Activated naive CD4-positive, alpha-beta T cell (primary cell): ENCODE measurements at places on chromosomes 11 and 22.

- DNase-seq, result no peak
Measured at GRCh38 chr22:29216873-29217666, 11.4 kb downstream of the EMID1 start.

DNA sequence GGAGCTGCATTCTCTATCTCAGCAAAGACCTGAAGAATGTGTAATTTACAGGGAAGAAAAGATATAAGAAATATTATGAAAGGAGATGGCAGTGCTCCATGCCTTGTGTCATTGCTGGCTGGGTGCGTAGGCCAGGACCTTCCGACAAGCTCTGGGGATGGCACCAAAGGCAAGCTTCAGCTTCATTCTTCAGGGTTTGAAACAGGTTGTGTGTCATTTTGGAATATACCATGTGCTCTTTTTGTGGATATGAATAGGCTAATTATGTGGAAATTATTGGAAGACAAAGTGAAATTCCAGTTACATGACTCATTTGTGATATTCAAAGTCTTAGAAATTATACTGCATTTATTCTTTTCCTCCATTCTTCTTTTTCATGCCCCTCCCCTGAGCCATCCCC is 5.7 kb upstream of the KIRREL3 start:
- DNase-seq, result no peak

DNA sequence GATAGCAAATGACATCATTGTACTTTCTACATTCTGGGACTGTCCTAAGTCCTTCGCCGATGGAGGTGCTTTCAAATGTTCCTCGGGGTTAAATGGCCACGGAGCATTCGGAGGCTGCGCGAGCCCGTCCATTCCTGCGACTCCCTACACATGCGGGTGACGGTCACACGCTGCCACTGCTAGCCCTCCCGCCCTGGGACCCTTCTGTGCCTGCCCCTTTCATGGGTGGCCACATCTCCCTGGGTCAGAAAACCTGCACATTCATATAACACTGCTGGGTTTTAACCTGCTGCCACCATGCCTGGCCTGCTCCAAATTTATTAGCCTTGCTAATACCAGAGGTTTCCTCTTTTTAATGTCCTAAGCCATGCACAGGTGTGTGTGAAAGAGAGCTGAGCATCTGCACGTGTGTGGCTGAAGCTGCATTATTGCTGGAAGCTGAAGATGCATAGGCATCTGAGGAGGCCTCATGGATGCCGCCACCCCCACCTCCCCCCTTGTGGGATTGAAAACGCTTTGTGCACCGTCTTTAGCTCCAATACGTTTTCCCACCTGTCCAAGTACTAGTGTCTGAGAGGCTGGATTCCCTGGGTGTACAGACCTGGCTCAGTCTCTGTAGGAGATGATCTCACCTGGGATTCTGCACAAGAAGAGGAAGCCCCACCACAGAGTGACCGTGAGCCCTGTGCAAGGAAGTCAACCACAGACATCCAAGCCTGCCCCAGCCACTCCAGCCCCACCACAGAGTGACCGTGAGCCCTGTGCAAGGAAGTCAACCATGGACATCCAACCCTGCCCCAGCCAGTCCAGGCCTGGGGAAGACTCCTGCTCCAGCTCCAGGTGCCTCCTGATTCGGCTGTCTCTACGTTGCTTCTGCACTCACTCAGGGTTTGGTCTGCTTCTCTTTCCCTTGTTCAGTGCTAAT is 626.4 kb downstream of the BRD1 start:
- DNase-seq, result no peak

DNA sequence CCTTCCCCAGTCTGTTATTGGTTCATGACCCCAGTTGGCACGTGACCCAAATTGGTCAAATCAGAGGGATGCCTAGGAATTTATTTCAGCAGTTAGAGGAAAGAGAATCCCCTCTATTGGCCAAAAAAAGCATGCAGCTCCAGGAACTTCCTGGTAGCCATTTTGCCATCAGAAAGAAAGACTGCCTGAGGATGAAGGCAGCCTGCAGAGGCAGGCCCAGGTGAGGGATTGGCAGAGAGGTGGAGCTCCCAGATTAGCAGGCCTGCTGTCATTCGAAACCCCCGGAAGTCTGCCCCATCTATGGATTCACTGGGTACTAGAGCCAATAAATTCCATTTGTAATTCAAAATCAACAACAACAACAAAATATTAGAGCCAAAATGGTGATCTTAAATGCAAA is 207.6 kb downstream of the CWF19L2 start:
- no peak for DNase-seq

GRCh38 chr22:25403811-25404471 is 160.5 kb upstream of the GRK3 start:
- no peak for DNase-seq

DNA sequence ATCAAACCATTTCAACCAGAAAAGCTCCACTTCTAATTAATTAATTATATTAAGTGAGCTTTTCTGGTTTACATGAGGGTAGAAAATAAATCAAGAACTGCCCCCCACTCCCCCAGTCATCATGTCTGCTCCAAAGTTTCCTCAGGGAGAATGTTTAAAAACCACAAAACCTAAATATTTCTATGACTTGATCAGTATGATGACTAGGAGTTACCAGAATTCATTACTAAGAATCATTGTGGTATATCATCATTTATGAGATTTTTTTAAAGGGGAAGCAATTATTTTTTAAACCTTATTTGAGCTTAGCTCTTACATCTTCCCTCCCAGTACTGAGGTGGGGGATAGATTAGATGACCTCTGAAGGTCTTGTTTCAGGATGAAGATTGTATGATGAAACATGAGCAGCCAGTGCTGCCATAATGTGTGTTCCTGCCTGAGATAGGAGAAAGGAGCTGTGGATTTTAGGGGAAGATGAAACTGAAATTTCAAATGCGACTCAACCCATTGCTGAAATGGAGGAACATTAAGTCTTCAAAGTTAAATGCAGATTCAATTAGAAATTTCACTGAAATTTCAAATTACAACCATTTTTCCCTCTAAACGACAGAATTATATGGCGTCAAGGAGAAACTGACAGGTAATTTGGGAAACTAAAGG is 401.3 kb upstream of the CADM1 start:
- DNase-seq, result no peak

DNA sequence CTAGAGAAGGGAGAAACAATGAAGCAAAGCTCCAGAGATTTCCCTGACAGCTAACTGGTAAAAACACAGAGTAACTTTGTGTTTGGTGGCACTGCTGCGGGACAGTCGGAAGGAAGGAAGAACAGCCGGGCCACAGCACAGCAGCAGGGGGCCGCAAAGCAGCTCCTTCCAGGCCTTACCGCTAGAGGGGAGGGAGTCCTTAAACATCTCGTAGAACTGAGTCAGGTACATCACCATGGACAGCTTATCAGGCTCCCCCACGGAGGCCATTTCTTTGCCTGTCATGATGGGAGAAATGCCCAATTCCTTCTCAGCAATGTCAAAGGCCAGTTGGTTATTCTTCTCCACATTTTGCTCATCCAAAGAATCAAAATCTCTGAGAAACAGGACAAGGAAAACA is 114.6 kb upstream of the BID start:
- DNase-seq, result no peak

GRCh38 chr22:38946771-38947170 is 10.6 kb upstream of the APOBEC3A start:
- DNase-seq, result no peak

GRCh38 chr11:12845739-12846358 is 163.3 kb upstream of the RASSF10 start:
- DNase-seq, result no peak

DNA sequence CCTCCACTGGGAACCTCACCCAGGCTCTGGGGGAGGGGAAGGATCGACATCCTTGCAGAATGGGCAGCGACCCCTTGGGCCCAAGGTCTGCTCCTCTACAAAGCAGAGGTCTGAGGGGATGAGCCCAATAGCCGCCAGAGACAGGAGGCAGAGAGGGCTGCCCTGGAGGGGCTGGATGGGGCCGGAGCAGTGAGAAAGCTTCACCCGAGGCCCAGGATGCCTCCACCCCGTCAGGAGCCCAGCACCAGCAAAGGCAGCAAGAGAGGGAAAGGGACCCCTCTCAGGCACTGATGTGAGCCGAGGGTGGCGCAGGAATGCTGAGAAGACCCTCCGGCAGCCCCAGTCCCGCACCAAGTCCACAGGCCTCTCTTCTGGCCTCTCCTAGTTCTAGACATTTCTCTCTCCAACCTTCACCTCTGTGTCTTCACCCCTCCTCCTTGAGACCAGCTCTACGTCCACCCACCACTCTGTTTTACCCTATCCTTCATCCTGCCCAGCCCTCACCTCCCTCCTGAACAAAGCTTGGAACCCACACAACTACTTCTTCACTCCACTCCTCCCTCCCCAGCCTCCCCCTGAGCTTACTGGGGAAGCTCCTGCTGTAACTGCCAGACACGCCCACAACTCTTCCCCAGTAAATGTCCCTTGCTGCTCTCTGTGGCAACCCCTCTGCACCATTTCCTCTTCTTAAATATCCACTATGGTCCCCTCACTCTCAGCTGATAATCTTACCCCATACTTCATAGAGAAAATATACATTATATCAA is 131.9 kb downstream of the MPPED1 start:
- DNase-seq, result no peak

DNA sequence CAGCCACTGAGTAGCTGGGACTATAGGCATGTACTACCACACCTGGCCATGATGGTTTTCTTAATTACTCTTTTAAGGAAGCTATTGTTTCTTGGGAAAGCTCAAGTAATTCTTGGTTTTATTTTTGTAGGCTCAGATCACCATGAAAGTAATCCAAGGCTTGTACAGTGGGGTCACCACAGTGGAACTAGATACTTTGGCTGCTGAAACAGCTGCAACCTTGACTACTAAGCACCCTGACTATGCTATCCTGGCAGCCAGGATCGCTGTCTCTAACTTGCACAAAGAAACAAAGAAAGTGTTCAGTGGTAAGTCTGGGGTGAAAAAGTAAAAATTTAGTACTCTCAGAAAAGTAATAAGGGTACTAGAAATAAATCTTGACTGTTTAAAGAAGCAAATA is 11.3 kb downstream of the RRM1 start:
- no peak for DNase-seq

GRCh38 chr22:50238755-50239154 is 6.1 kb downstream of the TUBGCP6 start:
- DNase-seq, result no peak

GRCh38 chr11:73559743-73560142 is 38.2 kb downstream of the FAM168A start:
- no peak for DNase-seq

DNA sequence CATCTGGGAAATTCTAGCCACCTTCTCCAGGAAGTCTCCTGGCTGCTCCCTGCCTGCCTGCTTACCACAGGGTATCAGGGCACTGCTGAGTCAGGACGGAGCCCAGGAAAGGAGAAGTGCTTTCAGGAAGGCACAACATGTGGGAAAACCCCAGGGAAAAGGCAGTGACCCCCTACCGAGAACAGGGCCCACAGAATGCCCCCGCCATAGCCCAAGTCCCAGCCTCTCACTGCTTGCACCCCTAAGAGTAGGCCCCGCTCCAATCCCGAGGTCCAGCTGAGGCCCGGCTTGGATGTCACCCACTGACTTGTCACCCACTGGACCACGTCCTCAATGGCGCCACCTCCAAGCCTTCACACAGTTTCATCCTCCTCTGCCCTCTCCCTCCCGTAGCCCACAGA is 34.1 kb downstream of the ARAP1 start:
- no peak for DNase-seq

- no peak for DNase-seq
Measured at GRCh38 chr11:130766650-130767565, 149.4 kb downstream of the SNX19 start.

DNA sequence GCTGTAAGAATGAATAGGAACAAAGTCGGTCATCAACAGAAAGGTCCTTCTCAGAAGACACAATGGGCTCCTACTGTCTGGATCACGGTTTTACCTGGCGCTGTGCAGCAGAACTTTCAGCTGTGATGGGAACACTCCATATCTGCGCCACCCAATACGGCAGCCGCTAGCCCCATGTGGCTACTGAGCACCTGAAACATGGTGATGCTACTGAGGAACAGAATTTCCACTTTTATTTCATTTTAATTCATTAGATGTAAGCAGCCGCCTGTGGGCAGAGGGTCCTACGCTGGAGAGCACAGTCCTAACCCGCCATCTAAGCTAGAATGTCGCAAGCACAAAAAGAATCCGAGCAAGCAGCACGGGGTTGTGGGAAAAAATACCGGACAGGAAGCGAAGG is 2.7 kb downstream of the SULT4A1 start:
- no peak for DNase-seq

DNA sequence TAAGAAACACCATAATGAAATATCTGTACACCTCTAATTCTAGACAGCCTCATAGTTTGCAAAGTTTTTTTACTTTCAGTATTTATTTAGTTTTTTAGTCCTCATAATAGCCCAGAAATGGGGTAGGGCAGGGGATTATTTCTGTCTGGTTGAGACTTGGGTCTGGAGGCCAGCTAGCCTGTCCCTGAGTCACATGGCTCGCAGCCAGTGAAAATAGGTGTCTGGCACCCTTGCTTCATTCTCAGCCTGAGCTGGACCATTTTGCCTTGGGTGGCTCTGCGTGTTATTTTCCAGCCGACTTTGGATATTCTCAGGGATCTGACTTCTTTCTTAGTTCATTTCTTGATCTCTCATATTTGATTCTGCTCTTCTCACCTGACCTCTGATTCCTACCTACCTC is 123.9 kb upstream of the NARS2 start:
- DNase-seq, result no peak

DNA sequence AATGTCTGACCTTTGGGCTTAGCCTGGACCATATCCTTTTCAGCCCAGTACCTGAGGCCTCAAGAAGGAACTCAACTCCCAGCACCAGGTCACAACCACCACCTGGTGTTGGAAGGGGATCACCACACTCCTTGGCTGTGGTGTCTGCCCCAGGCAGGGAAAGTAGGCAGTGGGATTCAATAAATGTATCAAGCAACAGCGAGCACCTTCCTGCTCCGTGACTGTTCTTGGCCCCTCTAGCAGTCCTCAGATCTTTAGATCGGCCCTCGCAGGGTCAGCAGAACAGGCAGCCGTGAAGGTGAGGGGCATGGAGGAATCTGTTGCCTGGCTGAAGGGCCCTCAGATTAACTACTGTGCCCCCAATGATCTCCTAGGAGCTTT is 15.9 kb downstream of the ARFGAP2 start:
- no peak for DNase-seq

- no peak for DNase-seq
Measured at GRCh38 chr22:40015358-40015976, 20.7 kb downstream of the FAM83F start.
